Gastrocnemius medialis (tissue), 4 donors: ENCODE measurements at places on chromosomes 6 and 20.

DNA sequence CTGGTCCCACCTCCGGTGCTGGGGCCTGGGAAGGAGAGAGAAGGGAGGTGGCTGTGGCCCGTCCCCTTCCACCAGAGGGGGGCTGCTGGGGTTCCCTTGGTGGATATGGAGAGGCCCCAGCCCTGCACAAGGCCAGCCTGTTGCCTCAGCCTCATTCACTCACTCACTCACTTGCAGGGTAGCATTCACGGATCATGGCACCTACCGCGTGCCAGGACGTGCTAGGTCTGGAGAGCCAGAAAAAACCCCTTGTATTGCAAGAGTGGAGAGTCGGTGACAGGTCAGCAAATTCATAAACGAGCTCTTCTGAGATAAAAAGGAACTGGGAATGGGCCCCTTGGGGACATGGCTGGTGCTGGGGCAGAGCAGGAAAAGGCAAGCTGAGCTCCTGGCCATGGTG is 6.4 kb upstream of the ZBTB46 start:
- H3K4me1 ChIP-seq, result peaks cover 14% of the 10 kb centered on the region
- no peak overlapping the region for H3K27ac ChIP-seq
- no peaks in the 10 kb centered on the region for H3K27me3 ChIP-seq
- no peak for DNase-seq

GRCh38 chr6:107862383-107862782 is 38.3 kb upstream of the SCML4 start:
- DNase-seq, result no peak
- H3K27ac ChIP-seq, result no peak overlapping the region
- no peak overlapping the region for H3K4me3 ChIP-seq

GRCh38 chr20:43666376-43667328 is at the start of gene MYBL2:
Gene MYBL2, plus strand, starts transcription at chr20:43667114. Its CDS starts 170 bp downstream, at chr20:43667284.
- DNase-seq, result no peak
- peaks cover 6% of the 10 kb centered on the region for H3K4me1 ChIP-seq
- H3K4me3 ChIP-seq, result no peak within 1 kb of the TSS
- H3K27me3 ChIP-seq, result peaks cover 41% of the 10 kb centered on the region
- no peak within 1 kb of the TSS for H3K27ac ChIP-seq
- no peaks in the 10 kb centered on the region for H3K36me3 ChIP-seq

DNA sequence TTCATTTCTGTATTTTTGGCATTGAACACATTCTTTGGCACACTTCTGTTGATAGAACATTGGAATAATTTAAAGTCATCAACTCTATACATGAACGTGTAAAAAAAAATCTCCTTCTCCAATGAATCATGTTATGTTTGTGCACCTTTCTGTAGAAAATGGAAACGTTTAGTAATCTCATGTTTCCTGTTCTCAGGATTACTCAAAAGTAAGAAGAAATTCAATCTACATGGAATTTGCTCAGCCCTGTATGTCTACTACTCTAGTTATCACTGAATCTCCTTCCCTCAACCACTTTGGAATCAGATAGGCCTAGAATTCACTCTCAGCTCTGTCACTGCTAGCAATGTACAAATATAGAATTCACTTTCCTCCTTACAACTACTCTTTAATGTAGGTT is 103.6 kb downstream of the COL21A1 start:
- no peak for DNase-seq
- no peak overlapping the region for H3K27ac ChIP-seq
- no peaks in the 10 kb centered on the region for H3K36me3 ChIP-seq

- H3K27me3 ChIP-seq, result no peaks in the 10 kb centered on the region
- H3K27ac ChIP-seq, result no peak overlapping the region
- no peak for DNase-seq
- H3K36me3 ChIP-seq, result no peaks in the 10 kb centered on the region
Observed at GRCh38 chr20:57135875-57136274, 130.6 kb downstream of the BMP7 start.

GRCh38 chr6:164130151-164130550 is 715.6 kb downstream of the QKI start:
- H3K27ac ChIP-seq, result no peak overlapping the region
- peak; percentile 18 for DNase-seq
- no peaks in the 10 kb centered on the region for H3K36me3 ChIP-seq
- H3K4me1 ChIP-seq, result no peaks in the 10 kb centered on the region
- no peaks in the 10 kb centered on the region for H3K27me3 ChIP-seq

DNA sequence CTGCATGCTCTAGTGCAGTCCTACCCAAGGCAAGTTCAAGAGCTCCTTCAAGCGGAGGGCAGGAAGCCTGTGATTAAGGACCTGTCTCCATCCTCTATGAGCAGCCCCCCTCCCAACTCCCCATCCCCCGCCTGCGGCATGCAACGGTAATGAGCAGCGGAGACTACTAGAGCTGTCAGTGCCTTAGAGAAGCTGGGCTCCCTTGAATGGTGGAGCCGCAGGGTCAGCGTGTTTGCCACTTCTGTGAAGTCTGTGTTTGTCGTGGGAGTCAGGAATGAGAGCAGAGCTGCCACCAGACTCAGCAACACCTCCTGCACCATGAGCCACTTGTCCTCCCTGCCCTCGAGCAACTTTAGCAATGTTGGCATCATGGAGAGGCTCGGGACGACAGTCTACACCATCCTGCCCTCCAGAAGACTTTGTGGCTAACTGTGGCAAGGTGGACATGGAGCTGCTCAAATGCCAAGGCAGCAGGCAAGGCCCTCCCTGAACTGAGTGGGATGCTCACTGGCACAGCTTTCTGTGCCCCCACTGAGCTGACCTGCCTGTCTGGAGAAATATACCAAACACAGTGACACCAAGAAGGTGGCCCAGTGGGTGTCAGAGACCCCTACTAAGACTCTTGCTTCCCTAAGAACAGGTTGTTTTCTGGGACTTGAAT is 23.8 kb upstream of the SYNDIG1 start:
- no peak overlapping the region for H3K4me3 ChIP-seq
- no peaks in the 10 kb centered on the region for H3K27me3 ChIP-seq
- no peaks in the 10 kb centered on the region for H3K36me3 ChIP-seq
- no peak overlapping the region for H3K27ac ChIP-seq
- H3K4me1 ChIP-seq, result no peaks in the 10 kb centered on the region
- DNase-seq, result no peak

- no peaks in the 10 kb centered on the region for H3K36me3 ChIP-seq
- no peak overlapping the region for H3K4me3 ChIP-seq
- DNase-seq, result no peak
- no peaks in the 10 kb centered on the region for H3K27me3 ChIP-seq
- H3K4me1 ChIP-seq, result peaks cover 7% of the 10 kb centered on the region
Observed at GRCh38 chr6:85864453-85865401, 222.0 kb upstream of the SYNCRIP start.

GRCh38 chr20:31698803-31699718 is 23.6 kb downstream of the BCL2L1 start:
- DNase-seq, result peak; percentile 83
- no peaks in the 10 kb centered on the region for H3K27me3 ChIP-seq
- H3K36me3 ChIP-seq, result no peaks in the 10 kb centered on the region

DNA sequence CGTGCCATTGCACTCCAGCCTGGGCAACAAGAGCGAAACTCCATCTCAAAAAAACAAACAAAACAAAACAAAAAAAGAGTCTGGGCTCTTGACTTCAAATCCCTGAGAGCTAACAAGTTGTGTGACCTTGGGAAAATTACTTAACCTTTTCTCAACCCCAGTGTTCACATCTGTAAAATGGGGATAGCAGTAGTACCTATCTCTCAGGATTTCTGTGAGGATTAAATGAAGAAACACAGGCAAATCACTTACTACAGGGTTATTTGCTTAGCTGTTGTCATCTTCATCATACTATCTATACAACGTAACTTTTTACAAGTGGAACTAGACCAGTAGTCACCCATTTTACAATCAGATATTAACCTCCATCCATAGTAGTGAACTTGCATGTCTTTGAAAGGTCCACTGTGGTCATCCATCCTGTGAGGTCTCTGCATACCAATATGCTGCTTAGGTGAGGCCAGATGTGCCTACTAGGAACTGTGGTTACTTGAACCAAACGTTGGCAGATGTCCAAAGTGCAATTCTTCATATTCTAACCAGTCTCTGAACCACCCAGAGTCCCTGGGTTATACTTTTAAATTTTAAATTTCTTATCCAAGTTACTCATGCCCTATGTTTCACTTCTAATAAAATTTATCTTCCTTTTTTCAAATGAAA is 128.9 kb upstream of the BEND3 start:
- peaks cover 8% of the 10 kb centered on the region for H3K4me1 ChIP-seq
- H3K27me3 ChIP-seq, result no peaks in the 10 kb centered on the region
- DNase-seq, result no peak
- no peaks in the 10 kb centered on the region for H3K36me3 ChIP-seq
- H3K4me3 ChIP-seq, result no peak overlapping the region
- no peak overlapping the region for H3K27ac ChIP-seq

DNA sequence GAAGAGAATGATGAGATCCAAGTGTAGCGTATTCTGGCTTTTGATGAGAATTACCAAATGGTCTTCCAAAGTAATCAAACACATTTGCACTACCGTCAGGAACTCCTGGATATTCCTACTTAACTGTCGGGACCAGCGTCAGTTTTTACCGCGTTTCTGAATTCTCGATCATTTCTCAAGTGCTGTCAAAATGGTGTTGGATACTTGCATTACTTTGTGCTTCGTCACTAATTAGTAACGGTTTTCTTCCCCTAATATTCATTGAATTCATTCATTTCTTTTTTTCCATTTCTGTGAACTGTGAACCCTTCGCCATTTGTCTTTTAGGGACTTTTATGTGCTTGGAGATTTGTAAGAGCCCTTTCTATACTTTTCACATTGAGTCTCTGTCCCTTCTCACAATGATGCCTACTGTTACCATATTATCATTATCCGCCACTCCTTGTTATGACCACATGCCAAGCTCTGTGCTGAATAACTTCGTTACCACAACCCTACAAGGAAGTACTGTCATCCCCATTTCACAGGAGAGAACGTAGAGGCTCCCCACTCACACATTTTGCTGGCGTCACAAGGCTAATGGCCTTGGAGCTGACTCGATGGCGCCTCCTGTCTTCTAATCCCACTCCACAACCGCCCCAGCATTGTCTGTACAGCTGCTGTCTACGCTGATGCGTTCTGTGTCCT is 74.2 kb upstream of the QKI start:
- peaks cover 50% of the 10 kb centered on the region for H3K4me1 ChIP-seq
- no peaks in the 10 kb centered on the region for H3K27me3 ChIP-seq
- no peaks in the 10 kb centered on the region for H3K36me3 ChIP-seq
- H3K4me3 ChIP-seq, result no peak overlapping the region
- DNase-seq, result no peak

DNA sequence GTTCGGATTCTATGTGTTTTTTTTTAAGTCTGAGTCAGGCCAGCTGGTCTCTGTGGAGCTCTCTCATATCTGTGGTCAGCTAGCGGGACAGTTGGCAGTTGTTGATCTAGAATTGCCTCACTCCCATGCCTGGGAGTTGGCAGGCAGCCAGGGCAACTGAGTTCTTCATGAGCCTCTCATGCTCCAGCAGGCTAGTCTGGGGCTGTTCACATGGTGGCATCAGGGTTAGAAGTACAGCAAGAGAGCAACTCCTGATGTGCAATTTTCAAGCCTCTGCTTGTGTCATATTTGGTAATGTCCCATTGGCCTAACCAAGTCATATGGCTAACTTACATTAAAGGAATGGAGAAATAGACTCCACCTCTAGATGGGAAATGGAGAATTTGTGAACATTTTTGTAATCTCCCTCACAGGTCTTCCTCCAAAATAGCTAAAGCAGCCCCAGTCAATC is 6.7 kb upstream of the IFT52 start:
- H3K27ac ChIP-seq, result no peak overlapping the region
- no peaks in the 10 kb centered on the region for H3K36me3 ChIP-seq
- no peaks in the 10 kb centered on the region for H3K27me3 ChIP-seq
- no peak overlapping the region for H3K4me3 ChIP-seq

GRCh38 chr6:40831381-40831780 is 207.6 kb downstream of the UNC5CL start:
- no peaks in the 10 kb centered on the region for H3K27me3 ChIP-seq
- no peaks in the 10 kb centered on the region for H3K4me1 ChIP-seq
- H3K27ac ChIP-seq, result no peak overlapping the region
- no peak overlapping the region for H3K4me3 ChIP-seq
- no peak for DNase-seq

DNA sequence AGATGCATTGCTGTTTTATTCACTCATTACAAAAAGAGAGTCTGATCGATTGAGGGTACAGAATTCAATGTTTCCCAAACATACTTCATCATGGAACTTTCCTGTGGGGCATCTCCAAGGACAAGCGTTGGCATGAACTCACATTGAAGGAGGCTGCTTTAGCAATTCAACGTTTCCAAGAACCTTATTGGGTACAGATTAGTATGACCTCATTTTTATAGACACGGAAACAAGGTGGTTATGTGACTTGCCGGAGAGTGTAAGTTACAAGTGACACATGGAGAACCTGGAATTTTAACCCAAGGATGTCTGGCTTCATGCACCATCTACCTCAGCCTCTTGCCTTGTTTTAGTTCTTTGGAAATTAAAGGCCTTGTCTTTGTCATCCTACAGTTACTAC is 8.8 kb downstream of the GPR31 start:
- H3K27me3 ChIP-seq, result peaks cover 28% of the 10 kb centered on the region
- H3K4me1 ChIP-seq, result no peaks in the 10 kb centered on the region
- no peak for DNase-seq
- no peak overlapping the region for H3K27ac ChIP-seq
- H3K4me3 ChIP-seq, result no peak overlapping the region

GRCh38 chr6:138803861-138804260 is 8.0 kb downstream of the ECT2L start:
- no peaks in the 10 kb centered on the region for H3K27me3 ChIP-seq
- DNase-seq, result no peak
- H3K27ac ChIP-seq, result no peak overlapping the region
- H3K4me1 ChIP-seq, result no peaks in the 10 kb centered on the region
- H3K36me3 ChIP-seq, result no peaks in the 10 kb centered on the region

GRCh38 chr6:28335040-28335563 is 846 bp downstream of the ZSCAN31 start:
- DNase-seq, result no peak
- H3K36me3 ChIP-seq, result no peaks in the 10 kb centered on the region
- peak overlapping the region; percentile 96 for H3K27ac ChIP-seq
- no peaks in the 10 kb centered on the region for H3K27me3 ChIP-seq
- peak overlapping the region; percentile 85 for H3K4me3 ChIP-seq
- peaks cover 11% of the 10 kb centered on the region for H3K4me1 ChIP-seq

- H3K27me3 ChIP-seq, result no peaks in the 10 kb centered on the region
- H3K36me3 ChIP-seq, result no peaks in the 10 kb centered on the region
- no peak overlapping the region for H3K27ac ChIP-seq
- no peak for DNase-seq
Observed at GRCh38 chr20:21117521-21117920, 8.4 kb upstream of the KIZ start.

DNA sequence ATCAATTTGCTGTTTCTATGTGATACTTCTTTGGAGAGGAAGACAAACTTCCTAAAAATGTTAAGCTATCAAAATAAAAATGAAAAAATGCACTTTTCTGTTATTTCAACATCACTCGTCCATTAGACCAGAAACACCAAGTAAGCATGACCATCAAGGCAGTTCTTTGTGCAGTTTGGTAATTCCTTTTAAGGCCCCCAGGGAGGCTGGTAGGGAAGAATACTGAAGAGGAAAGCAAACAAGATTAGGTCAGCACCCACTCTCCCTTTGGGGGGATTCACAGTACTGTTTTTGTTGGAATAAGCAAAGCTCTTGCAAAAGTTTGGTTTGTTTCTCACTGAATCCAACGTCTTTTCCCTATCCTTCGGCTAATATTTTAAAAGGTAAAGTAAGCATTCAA is 206.8 kb upstream of the SLC35B3 start:
- no peaks in the 10 kb centered on the region for H3K4me1 ChIP-seq
- H3K27me3 ChIP-seq, result no peaks in the 10 kb centered on the region
- no peaks in the 10 kb centered on the region for H3K36me3 ChIP-seq
- H3K4me3 ChIP-seq, result no peak overlapping the region

GRCh38 chr6:162736961-162737360 is 9.2 kb downstream of the PACRG start:
- H3K4me3 ChIP-seq, result no peak overlapping the region
- H3K4me1 ChIP-seq, result no peaks in the 10 kb centered on the region
- no peak overlapping the region for H3K27ac ChIP-seq
- DNase-seq, result no peak
